Fibroblast of skin of abdomen (primary cell): ENCODE measurements at places on chromosomes 5 and 9.
A peak's percentile ranks its signal among the peaks of the same experiment; 100 is the strongest.

GRCh38 chr5:3564827-3565518 lies 30.7 kb upstream of the IRX1 start:
- no peak for DNase-seq

- no peak for DNase-seq
Measured at GRCh38 chr9:77999231-77999631, 32.4 kb downstream of the GNAQ start.

DNA sequence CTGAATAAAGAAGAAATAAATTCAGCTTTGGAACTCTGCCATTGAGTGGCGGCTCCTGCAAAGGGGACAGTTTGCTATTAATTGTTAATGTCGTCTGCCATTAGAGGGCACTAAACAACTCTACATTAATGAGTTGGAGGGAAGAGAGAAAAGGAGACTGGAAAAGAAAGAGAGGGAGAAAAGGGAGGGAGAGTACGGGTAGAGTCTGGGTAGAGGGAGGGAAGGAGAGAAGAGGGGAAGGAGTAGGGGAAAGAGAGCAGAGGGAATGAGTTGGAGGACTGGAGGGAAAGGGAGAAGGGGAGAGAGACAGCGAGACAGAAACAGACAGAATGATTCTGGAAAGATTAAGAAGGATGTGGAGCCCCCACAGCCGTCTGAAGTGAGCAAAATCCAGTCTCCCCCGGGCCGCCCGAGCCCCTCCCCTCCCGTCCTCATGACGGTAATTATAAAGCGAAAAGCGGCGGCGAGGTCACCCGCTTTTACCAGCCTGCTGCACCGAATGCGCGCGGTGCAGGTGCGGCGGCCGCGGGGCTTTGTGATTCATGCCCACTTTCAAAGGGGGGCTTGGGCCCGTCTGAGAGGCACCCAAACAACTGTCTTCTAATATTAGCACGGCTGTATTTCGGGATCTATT lies 1.9 kb upstream of the FST start:
- DNase-seq: peak; percentile 69

DNA sequence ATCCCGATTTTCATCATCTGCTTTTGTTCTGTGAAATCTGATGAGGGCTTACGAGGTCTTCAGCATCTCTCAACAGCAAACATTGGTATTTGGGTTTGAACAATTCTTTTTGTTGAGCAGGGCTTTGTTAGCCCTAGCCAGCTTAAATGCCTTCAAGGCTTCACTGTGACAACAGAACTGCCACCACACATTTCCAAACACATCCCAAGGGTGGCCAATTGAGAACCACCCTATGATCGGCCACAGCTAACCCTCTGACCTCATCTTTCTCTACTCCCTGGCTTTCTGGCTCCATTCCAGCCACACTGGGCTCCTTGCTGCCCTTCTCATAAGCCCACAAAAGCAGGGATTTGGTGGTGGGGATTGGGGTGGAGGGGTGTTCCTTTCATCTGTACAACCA lies 17.6 kb downstream of the MTX3 start:
- no peak for DNase-seq

- no peak for DNase-seq
Measured at GRCh38 chr9:104841601-104842141, 77.7 kb downstream of the NIPSNAP3B start.

- no peak for DNase-seq
Measured at GRCh38 chr5:147465747-147466146, 44.1 kb downstream of the DPYSL3 start.

DNA sequence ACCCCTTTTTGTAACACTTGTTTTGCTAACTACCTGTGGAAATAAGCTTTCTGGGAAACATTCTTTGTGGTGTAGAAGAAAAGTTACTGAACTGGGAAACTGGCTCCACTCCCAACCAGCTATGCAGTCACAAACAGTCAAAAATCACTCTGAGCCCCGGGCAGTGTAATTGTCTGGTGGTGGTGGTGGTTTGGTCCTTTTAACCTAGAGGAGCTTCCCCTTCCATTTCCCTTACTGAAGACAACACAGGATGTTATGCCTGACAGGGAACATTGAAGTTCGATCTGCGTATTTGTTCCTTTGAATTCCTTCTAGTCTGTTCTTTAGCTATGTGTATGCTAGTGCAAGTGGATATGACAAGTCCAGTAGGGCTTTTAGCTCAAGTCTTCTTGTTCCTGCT lies 56.8 kb upstream of the TBCA start:
- DNase-seq: no peak
